Jurkat, Clone E6-1 (cell line): ENCODE measurements at places on chromosomes 3 and 15.
A peak's percentile ranks its signal among the peaks of the same experiment; 100 is the strongest.

DNA sequence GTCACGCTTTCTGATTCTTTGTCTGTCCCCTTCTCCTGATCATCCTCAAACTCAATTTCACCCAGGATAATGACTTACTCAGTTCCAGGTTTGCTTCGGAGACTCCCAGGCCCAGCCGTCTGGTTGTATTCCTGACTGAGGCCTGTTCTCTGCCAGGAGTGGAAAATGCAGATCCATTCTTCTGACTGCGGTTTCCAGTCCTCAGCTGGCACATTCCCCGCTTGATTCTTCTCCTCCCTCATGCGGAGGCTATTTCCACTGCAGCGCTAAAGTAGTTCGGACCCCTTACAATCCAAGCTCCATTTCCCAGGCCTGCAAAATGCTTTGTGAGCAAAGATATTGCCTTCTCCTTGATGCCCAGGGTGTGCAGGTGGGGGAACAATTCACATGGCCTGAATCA is 47.2 kb upstream of the GALNT15 start:
- DNase-seq, result no peak

DNA sequence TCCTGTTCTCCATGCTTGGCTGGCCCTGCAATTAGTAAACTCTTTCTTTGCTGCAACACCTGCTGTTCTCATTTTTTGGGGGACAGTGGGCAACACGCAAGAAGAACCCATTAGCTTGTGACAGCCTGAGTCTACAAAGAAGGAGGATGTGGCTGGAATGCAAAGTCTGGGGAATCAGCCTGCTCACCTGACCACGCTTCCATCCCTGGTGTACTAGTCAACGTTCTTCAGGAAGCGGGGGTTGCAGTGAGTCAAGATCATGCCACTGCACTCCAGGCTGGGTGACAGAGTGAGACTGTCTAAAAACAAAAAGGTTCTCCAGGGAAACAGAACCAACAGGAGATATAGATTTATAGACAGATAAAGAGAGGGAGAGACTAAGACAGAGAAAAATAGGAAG is 27.7 kb upstream of the KBTBD12 start:
- peak; percentile 55 for DNase-seq

DNA sequence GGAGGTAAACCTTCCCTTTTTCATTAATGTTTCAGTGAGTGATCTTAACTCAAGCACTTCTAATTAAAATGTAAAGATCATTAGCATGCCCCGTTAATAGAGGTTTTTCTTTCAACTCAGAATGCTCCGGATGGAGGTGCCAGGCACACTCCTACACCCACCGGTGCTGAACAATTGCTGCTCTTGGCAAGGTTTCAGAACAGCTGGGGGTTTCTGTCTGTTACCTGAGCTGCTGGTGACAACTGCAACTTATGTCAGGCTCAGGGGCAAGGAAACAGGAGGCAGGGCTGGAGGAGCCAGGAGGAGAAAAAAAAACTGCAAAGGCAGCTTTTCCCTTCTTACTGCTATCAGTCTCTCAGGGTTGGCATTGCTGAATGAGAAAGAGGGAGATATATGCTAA is 250.1 kb downstream of the DIPK2A start:
- no peak for DNase-seq

DNA sequence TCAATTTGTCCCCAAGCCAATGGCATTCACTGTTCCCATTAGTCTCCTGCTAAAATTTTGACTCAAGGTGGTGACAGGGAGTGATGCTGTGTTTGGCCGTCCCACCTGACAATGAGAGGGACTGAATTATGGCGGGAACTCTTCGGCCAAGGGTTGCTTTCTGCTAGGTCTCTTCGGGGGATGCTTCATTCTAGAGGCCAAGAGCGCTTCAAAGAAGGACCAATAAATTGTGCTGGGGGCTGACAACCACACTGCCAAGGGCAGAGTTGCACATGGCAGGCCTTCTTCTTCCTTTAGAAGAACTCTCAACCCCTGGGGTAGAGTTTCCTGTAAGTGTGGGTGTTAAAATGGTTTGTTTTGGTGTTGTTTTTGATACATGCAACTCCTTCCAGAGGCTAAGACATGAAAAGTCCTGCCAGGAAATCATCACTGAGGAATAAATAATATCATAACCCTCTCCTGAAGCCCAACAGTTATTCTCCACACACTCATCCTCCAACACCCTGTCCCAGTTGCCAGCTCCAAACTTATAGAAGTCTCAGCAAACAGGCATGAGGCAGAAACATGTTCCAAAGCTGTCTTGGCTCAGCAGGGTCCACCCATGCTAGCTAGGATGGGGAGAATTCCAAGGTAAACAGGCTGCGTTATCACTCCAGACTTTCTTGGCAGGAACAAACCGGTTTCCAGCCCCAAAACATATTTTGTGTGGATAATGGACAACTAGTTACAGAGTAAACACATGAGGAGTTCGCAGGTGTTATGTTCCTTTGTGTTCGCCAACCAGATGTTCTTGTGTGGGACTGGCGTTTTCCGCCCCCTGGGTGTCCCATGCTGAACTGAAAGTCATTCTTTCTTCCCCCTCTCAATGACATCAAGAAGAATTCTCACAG is 396.7 kb upstream of the RGMA start:
- no peak for DNase-seq

DNA sequence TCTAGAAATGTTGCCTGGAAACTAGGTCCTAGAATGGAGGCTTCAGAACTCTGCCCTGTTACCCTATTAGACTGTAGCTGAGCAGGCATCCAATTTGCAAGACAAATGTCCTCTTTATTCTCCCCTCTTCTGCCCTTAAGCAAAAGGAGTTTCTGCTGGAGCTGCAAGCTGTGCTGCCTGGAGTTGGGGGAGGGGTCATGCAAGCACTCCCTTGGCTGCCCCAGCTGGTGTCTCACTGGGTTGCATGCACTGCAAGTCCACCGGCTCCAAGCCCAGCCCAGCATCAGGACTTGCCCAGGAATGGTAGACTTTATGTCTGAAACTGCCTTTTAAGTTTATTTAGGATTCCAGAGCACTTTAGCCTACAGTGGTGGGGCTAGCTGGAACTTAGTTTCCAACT is 15.7 kb upstream of the RBP2 start:
- DNase-seq, result no peak

DNA sequence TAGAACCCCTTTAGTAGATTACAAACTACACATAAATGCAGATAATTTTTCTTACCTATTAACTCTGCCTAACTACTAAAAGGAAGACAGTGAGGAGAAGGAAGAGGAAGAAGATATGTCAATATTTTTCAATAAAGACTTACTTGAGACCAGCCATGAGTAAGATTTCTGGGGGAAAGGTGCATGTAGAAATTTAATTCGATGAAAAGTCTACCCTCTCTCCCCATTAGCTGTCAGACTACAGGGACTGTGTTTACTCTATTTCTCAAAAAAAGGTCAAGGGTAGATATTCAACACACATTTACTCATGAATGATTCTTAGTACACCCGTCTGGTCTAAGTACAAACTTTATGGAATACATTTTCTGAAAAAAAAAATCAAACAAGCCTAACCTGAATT is 6.8 kb downstream of the TSPAN3 start:
- no peak for DNase-seq

DNA sequence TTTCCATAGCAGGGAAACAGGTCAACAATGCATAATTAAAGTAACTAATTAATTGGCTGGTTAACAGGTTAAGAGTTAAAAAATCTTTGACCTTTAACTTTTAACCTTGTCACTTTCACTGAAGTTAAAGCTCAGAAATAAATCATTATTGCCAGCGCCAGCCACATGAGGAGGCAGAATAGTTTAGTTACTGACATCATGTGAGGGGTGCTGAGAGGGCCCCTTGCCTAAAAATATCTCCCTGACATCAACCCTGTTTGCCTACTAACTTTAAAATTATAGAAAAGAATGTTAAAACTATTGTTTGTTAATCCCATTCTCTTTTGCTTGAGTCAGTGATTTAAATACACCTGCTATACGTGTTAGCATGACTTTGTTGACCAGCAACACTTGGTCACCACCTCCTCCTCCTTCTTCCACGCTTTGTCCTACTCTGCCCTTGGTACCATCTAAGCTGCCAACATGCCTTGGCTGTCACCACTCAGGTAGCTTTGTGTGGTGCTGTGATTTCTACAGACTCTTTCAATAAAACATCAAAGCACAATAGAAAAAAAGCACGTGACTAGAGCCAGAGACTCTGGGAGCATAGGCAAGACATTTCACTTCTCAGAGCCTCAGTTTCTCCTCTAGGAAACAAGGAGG is 2.7 kb downstream of the FBXO40 start:
- no peak for DNase-seq

DNA sequence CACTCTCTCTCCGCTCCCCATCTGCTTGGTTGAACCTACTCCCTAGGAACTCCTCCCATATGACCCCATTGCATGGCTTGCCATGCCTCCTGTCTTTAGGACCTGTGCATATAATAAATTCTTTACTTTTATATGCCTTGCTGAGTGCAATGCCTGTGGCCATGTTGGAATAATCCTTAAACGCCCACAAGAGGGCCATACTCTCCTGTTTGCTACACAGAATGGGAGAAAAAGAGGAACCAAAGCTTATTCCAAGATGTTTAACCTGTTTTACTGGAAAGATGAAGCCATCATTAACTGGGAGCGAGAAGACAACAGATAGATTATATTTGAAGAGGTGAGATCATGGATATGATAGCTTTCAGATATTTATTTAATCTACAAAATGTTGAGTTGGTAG is 1097.8 kb downstream of the NAALADL2 start:
- DNase-seq, result peak; percentile 6

- DNase-seq, result no peak
These were observed 18.3 kb downstream of the GREM1 start for GRCh38 chr15:32735989-32736700.

GRCh38 chr3:152825566-152825965 is 9.4 kb upstream of the P2RY1 start:
- DNase-seq, result no peak

DNA sequence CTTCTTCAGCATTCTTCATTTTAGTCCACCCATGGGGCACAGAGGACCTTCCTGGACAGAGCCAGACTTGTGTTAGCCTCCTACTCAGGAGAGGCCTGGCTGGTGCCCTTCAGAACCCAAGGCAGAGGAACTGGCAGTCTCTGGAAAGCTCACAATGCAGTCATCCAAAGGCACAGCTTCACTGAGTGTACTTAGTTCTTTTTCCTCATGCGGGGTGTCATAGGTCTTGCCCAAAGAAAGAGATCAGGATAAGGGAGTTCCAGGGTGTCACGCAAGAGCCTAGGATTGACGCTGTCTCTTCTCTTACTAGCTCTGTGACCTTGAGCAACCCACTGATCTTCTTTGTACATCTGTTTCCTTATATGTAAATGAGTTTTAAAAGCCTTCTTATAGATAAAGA is 58.7 kb downstream of the CD200 start:
- DNase-seq, result no peak

DNA sequence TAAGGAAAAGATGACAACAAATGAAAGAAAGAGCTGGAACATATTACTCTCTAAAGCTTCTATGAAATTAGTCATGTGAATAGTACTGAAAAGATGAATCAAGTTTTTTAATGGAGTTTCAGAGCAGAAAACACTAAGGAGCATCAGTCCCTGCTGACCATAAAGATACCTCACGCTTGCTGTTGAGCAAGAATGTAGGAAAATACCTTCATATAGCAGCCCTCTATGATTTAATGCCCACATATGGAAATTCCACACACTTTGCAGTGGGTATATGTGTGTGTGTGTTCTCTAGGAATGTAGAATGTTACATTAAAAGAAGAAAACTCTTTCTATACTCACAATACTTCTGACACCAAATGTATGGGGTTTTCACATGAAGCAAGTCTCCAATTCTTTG is 355.0 kb downstream of the ERC2 start:
- DNase-seq, result no peak

DNA sequence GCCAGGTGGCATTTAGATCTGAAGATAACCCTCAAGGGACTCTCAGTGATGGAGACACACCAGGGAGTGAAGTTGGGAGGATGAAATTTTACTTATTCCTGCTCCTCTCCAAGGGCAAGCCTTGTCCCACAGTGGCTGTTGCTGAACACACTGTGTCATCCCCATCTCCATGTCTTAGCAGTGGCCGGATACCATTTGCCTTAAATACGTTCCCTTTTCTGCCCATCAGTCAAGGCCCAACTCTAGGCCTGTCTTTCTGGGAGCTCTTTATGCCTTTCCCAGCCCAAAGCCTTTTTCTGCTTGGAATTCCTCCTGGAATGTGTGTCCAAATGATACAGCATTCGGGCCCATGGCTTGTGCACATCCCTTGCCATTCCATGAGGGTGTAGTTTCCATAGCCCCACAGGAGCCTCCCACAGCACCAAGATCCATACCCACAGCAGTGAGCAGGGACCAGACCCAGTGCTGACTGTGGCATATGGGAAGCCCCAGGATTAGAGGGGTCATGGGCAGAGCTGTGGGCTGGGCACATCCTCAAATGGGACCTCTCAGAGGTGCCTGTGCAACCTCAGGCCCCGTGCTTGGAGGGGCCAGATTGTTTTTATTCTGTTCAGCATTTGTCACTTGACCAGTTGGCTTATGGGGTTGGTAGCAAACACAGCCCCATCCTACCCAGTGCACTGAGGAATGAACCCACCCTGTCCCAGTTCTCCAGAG is 63.7 kb upstream of the PRR23C start:
- no peak for DNase-seq

- DNase-seq, result no peak
These were observed 150.6 kb upstream of the NSMCE3 start for GRCh38 chr15:29420188-29420587.

DNA sequence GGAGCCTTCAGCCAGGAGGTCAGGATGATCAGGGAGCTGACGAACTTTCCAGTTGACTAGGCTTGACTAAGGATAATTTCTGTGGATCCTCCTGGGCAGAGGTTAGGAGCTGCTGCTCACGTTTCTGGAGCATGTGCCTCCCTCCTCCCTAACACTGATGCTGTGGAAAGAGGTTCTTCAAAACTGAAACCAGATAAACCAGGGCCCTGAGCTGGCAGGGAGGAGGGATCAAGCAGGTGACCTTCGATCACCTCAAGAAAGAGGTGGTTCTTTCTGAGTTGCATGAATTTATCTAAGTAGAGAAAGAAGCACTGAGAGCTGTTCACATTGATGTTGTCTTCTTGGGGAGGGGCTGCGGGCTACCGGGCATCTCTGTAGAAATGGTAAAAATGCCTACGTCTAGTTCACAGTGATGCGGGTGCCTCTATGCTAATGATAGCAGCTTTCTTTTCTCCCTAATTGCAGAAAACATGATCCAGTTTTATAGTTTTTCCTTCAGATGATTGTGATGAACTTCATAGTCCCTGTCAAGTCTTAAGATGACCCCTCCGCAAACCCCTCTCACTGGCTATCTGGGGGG is 332.7 kb upstream of the LRRFIP2 start:
- no peak for DNase-seq

DNA sequence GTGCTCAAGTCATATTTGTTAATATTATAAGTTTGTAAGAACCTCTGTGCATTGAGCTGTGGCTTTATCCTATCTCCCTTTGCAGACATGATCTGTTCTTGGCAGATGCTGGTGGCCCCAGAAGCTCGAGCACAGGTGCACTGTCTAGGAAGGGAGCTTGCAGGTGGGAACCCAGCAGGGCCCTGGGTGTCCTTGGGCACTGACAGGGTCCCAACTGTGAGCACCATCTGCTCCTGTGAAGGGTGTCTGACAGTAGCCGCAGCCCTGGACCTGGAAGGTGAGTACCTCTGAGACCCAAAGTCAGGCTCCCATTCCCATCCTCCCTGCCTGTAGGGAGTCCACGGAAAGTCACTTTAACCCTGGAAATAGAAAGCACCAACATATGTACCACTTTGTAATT is 2.4 kb upstream of the REC114 start:
- no peak for DNase-seq
